ENCODE measurements at places on chromosomes 2 and 18.

DNA sequence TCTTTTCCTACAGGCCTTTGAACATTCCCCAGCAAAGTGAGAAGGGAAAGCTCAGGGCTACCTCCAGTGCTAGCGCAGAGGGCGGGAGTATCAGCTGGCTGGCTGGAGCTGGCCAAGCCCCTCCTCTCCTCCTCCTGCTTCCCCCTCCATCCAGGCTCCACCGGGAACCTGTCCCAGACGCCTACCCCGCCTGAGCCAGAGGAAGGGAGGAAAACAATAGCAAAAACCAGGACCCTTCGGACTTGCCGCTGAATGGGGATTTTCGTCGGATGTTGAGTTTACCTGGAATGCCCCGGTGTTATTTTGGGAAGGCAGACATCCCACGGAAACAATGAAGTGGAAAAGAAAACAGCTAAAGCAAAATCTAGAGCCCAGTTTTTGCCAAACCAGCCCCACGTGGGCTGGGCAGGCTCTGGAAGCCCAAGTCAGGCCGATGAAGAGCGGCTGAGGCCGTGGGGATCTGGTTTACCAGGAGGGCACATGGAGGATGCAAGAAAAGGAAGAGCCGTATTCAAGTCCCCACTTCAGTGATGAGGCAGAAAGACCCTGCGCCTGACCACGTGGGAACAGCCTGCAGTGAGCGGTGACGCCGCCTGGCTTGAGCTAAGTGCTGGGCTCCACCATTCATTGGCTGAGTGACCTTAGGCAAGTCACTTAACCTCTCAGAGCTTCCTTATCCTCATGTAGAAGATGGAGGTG is 100.4 kb upstream of the LCLAT1 start:
- DNase-seq = no peak

GRCh38 chr18:9804517-9805104 is 81.2 kb upstream of the TXNDC2 start:
- DNase-seq = no peak

- DNase-seq = no peak
These were observed 224.9 kb downstream of the INSIG2 start for GRCh38 chr2:118312969-118313756.

- no peak for DNase-seq
These were observed 21.3 kb upstream of the COL3A1 start for GRCh38 chr2:188952901-188953300.

- peak; percentile 38 for DNase-seq
These were observed 43.3 kb upstream of the EDAR start for GRCh38 chr2:109032229-109032820.

DNA sequence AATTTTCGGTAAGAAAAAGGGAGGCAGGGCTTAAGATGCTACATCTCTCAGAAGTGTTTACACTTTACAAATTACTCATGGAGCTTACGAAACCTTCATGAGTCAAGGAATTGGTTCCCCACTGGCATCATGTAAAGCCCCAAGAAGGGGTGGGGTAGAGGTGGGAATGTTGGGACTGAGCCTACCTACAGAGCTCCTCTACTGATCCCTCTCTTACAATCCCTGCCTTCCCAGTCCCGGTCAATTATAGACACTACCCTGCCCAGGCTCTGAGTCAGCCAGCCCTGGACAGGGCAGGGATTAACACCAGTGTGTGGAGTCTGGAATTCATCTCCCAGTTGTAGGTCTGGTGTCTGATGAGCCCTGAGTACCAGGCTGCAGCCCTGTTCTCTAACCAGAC is 248.9 kb downstream of the PAX3 start:
- DNase-seq = no peak

DNA sequence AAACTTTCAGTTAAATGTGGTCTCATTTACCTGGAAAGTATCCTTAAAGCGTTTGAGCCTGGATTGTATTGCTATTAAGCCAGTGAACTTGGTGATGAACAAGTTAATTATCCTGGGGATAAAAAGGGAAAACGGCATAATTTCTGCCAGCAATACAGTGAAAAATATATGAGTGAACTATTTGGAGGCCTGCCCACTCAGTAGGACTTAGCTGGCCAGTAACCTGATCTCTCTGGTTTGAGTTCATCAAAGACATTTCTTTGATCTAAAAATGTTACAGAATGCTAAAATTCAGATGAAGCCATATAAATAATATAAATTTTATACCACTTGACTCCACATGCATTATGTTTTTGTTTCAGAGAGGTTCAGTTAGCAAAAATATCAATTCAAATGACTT is 241.1 kb upstream of the VWC2L start:
- no peak for DNase-seq
